Endothelial cell of umbilical vein (primary cell): ENCODE measurements at places on chromosomes 4 and X. TPM values are rescaled to one million over a fixed set of nuclear protein-coding genes. Genes with fewer than 3 reads are reported as not detected.

The GABRE gene
- 6.1 and 20.2 TPM in 2 replicates for total RNA-seq

The CSN1S1 gene
- total RNA-seq: not detected in 2 replicates

The TRAM1L1 gene
- total RNA-seq: 0.88 and 1.1 TPM in 2 replicates

The CRMP1 gene
- total RNA-seq: not detected in 2 replicates

DNA sequence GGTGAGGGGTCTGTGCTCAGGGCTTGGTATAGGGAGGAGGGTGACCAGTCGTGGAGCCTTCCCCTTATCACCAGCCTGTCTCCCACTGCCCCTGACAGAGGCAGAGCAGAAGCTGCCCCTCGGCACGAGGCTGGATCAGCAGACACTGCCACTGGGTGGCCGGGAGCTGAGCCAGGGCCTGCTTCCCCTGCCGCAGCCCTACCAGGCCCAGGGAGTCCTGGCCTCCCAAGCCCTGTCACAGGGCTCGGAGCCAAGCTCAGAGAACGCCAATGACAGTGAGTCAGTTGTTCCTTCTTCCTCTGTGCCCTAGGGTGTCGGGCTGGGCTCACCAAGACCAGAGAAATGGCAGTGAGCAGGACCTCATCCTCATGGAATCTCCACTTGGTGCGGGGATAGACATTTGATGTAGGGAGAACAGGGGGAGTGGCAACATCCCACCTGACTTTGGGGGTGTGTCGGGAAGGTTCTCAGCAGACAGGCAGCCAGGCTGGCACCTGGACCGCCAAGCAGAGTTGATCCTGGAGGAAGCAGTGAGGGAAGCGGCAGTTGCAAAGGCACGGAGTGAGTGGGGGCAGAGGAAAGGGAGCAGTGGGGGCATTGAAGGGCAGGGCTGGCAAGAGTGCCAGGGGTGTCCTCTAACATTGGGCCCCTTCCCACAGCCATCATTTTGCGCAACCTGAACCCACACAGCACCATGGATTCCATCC, 14.3 kb upstream of the UBA1 start:
- no peak for DNase-seq

DNA sequence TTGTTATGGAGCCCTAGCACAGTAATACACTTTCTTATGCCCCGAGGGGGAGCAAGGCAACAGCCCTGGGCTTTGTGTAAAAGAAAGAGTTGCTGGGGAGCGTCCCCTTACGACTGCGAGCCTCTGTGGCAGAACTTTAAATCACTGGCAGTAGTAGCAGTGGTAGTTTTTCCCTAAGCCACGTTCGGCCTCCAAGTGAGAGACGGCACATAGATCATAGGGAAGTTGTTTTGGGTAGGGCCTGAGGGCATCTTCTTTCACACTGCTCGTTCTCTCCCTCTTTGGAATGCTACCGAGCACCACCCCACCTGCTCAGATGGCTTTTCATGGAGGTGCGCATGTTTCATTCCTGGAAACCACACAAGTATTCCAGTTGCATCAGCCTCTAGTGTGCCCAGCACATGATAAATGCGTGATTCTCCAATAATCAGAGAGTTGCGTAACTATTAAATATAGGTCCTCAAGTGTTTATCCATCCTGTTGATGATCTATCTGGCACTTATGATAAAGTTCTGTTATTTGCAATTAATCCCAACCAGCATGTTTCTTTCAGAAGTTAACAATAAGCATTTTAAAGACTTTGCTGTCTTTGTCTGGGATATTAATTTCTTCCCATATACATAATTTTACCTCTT, 7.0 kb upstream of the SYNPO2 start:
- DNase-seq: no peak

DNA sequence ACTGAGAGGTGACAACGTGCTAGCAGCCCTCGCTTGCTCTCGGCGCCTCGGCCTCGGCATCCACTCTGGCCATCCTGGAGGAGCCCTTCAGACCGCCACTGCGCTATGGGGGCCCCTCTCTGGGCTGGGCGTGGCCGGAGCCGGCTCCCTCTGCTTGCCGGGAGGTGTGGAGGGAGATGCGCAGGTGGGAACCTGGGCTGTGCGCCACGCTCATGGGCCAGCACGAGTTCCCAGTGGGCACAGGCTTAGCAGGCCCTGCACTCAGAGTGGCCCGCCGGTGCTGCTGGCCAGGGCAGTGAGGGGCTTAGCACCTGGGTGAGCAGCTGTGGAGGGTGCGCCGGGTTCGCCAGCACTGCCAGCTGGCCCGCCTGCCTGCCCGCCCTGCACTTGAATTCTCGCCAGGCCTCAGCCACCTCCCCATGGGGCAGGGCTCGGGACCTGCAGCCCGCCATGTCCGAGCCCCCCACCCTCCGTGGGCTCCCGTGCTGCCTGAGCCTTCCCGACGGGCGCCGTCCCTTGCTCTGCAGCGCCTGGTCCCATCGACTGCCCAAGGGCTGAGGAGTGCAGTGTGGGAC, 148.0 kb downstream of the RAPGEF2 start:
- no peak for DNase-seq

GRCh38 chr4:149345424-149345823, 470.2 kb downstream of the IQCM start:
- no peak for DNase-seq

DNA sequence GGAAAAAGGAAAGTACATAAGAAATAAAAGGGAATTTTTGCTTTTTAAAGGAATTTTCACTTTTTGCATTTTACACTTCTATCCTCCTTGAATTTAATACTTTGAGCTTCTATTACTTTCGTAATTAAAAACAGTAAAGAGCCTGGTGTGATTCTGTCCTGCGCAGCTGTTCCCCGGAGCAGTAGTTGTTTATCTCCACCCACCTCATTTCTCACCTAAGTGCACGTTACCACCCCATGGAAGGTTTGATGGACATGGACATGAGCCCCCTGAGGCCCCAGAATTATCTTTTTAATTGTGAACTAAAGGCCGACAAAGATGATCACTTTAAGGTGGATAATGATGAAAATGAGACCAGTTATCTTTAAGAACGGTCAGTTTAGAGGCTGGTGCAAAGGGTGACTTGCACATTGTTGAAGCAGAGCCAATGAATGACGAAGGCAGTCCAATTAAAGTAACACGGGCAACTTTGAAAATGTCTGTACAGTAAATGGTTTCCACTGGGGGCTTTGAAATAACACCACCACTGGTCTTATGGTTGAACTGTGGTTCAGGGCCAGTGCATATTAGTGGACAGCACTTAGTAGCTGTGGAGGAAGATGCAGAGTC, 52.1 kb upstream of the TEX13D start:
- no peak for DNase-seq

- no peak for DNase-seq
These were observed 3.4 kb downstream of the RHOH start for GRCh38 chr4:40199999-40200874.

DNA sequence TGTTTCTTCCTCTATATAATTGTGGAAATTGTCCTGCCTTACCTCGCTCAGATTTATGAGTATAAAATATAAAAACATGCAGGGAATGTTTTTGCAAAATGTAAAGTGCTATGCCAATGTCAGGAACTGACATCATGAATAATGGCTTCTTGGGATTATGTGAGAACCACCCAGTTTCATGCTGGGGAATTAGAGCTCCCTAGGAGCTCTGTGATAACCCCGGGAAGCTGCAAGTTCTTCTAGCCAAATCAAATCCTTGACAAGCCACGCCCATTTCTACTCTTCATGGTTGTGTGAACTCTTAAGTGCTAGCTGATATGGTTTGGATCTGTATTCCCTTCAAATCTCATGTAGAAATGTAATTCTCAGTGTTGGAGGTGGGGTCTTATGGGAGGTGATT, 85.9 kb upstream of the PAK3 start:
- DNase-seq: no peak

DNA sequence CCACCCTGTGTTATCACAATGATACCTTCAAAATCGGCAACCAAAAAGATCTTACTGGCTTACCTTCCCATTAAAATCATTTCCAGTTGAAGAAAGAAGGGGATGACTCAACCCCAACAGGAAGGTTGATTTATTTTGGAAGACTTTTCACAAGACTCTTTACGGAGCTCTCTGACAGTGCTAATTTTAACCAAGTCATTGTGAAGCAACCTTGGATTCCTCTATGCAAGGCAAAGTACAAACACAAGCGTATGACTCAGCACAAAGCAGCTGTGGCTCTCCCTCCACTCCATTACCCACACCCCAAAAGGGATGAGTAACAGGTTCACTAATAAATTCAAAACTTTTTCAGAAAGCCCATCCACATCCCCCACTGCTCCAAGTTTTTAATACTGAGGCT, 213.8 kb upstream of the FGF13 start:
- DNase-seq: no peak

- no peak for DNase-seq
These were observed 62.0 kb downstream of the SLAIN2 start for GRCh38 chr4:48403358-48403757.

The UGT2A1 gene
- not detected in 2 replicates for total RNA-seq

DNA sequence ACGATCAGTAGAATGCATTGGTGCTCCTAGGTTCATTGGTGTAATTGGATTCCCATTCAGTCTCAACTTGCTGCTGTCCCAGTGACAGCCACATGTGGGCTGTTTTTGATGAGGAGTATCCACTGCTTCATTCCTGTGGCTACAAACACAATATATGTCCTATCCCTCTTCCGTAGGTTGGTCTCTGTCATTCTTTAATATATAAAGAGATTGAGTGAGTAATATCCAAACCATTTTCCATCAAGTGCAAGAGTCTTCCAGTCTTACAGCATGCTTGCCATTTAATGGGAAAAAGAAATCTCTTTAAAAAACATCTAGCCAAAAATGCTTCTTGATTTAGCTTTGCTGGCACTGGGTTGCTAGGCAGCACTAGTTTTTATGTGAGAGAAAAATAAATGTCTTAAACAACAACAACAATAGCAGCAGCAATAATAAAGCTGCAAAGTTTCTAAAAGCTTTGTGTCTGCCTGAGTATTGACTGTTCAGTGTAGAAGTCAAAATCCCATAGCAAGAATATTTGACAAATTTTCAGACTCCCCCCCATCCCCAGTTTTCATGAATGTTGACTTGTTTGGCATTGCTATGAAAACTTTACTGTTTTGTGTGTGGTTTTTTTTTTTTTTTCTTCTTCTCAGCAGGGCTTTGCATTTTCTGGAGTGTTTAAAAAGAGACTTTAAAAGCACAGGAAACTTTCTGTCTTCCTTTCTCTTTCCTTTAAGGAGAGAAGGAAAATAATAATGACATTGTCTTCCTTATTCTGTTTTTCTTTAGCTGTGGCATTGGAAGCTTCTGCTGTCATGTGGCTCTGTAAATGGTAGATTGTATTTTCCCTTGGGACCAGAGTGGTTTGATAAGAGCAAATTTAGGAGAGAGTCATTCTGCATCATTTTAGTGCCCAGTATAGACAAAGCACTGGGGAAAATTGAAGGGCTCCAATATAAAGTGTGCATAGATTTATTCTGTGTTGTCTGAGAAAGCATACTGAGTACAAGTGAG, 244.3 kb downstream of the ARHGAP10 start:
- peak; percentile 56 for DNase-seq

DNA sequence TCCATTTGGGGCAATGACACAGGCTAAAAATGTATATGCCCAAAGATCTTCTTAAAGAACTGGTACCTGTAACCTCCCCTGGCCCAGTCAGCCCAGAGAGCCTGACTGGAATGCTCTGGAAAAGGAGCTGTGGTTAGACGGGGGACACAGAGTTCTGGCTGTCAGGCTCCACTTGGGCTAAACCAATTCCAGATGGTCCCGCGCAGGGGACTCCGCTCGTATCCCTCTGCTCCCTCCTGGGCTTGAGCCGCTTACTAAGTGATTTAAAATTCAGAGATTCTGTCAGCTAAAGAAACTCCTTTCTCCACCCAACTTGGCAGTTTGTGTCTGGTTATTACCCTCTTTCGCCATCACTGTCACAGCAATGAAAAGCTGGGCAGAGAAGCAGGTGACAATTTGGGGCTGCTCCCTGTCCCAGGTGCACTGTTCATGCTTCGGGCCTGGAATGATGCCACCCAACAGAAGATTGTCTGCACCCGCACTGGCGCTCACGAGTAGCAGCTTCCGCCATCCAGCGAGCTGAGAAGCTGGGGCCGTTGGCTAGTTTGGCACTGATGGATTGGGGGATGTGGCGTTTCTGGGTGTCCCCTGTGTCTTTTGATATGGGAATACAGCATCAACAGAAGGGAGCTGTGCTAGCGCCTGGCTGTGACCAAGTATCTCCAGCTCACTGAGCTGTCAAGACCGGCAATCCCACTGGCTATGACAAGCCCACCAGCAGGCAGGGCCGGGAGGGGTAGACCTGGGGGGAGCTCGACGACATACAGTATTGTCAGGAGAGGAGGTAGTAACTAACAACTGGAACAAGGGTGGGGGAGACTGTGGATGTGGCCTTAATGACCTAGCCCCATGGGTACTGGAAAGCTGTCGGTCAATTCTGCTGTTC, 6.7 kb upstream of the IRAK1 start:
- no peak for DNase-seq

The CTSO gene
- 6.7 and 7.9 TPM in 2 replicates for total RNA-seq

The HMX1 gene
- total RNA-seq: not detected in 2 replicates

GRCh38 chr4:102321260-102321995, 23.9 kb downstream of the SLC39A8 start:
- no peak for DNase-seq

The PPBP gene
- not detected in 2 replicates for total RNA-seq

The GAB3 gene
- total RNA-seq: 4.0 and 6.2 TPM in 2 replicates

DNA sequence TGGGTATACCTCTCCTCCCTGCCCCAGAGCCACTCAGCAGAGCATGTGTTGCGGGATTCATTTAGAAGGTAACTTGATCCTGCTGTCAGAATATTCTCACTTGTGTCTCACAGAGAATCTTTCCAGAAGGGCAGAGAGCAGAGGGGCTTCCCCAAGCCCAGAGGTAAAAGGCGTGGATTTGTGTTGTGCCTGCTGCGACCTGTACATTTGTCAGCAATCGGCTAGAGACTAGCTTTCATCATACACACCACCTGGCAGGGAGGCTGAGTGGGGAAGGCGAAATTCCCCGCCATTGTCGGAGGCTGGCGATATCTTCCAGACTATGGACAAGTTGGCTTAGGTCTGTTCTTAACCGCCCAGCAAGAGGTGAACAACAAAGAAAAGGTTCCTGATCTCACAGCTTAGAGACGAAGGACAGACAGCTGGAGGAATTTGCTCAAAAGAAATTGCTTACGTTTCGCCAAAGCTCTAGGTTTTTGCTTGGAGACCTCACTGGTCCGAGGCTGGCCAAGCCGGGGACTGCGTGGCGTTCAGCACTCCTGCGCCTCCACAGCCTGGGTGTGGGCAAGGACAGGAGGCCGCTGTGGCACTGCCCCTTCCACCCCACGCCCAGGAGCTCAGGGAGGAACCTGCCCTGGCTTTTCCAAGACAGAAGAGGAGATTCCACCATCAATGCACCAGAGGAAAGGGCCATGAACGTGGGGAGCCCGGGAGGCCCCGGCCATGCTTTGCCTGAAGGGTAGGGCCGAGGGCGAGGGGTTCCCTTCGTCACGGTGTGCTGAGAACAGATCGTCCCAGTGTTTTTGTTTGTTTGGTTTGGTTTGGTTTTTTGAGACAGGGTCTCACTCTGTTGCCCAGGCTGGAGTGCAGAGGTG, 69.4 kb downstream of the DCTD start:
- no peak for DNase-seq

The SH3D19 gene
- 86.3 and 92.8 TPM in 2 replicates for total RNA-seq

The CLIC2 gene
- 0.25 and 0.73 TPM in 2 replicates for total RNA-seq

The PDE5A gene
- 2.3 and 3.2 TPM in 2 replicates for total RNA-seq

DNA sequence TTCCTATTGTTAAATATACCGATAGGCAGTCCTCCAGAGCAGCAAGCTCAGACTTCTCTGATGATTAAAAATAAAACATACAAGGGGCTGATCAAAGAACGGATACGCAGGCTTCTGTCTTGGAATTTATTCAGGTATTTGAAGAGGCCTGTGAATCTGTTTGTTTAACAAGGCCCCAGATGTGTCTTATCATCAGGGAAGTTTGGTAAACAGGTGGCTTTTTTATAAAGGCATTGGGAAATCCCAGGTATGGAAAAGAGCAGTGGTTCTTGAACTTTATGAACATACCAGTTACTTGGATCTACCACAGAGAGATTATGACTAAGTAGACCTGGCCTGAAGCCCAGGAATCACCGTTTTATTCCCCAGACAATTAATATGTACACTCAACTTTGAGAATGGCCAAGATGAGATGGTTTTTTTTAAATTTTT, 47.9 kb downstream of the SOWAHB start:
- DNase-seq: peak; percentile 76
